ENCODE measurements at places on chromosomes 13 and 19.
A peak's percentile ranks its signal among the peaks of the same experiment; 100 is the strongest.

DNA sequence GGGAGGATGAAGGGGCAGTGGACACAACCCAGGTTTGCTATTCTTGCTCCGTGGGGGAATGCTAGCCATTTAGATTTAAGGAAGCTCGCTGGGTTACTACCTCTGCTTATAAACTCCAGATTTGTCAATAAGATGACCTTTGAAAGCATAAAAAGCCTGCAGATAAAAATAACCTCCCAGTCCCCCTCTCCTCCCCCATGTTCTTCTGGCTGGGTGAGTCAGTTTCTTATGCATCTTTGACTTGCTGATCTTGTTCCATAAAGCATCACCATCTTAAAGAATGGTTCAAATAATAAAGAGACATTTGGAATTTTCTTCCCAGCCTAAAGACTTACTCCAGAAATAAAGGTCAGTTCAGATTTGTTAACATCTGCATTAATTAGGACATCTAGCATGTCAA lies 118.3 kb upstream of the RNF113B start:
- DNase-seq: no peak

- no peak for DNase-seq
These were observed 540.4 kb upstream of the NBEA start for GRCh38 chr13:34401696-34402095.

DNA sequence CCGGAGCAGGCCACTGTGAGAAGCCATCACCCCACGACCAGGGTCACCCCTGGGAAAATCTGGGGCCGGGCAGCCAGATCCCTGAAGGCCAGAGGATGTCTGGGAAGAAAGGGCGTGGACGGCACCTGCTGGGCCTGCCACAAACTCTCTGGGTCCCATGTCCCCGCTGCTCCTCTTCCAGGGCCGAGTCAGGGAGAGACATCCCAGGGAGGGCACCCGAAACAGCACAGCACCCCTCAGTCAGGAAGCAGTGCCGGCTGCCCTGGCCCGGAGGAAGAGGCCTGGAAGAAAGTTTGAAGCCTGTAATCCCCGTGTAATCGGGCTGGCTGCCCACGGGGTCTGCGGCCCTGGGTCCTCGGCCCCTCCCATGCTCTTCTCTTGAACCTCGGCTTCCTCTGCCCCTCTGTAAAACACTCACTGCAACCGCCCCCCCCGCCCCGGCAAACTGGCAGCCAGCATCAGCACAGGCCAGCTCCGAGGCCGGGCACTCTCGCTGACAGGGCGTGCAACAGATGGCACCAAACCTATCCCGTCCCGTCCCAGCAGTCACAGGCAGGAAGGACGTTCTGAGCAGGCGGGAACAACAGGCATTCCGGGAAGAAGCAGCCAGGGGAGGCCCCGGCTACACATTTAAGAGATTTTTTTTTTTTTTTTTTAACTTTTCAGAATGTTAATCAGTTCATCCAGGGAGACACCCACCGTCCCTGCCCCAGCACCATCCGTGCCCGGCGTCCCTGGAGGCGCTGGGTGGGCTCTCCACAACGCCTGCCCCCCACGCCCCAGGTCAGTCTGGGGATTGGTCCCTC lies 1.5 kb downstream of the SBNO2 start:
- DNase-seq: peak; percentile 67

- DNase-seq: no peak
These were observed 22.5 kb downstream of the DHRS12 start for GRCh38 chr13:51781246-51782022.

DNA sequence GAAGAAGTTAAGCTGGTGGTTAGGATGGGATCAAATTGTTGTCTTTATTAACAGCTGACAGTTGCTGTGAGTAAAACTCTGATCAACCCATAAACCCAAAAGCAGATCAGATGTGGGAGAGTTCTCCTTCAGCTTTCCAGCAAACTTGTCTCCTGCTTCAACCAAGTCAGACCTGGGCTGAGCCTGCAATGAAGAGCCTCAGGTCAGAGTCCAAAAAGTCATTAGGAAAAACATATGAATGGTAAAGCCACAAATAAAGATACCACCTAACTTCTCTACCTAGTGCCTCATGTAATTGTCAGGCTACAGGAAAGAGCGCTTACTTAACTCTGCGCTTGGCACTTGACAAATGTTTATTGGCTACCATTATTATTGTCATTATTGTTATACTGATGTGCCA lies 21.9 kb upstream of the UBE2L5 start:
- no peak for DNase-seq

DNA sequence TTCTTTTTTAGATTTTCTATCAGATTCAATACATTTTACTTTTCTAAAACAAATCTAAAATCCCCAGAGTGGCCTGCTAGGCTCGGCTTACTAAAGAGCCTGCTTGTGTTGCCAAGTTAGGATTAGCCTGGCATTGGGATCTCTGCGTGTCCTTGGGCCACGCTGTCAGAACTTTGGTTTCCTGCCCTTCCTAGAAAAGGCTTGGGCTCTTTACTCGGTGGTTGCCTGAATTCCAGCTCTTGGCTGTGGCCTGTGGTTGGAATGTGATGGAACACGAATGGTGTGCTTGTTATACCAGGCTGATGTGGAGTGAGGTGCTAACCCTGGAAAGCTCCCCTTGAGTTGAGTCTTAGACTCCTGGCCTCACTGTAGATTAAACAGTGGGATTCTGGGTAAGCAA lies 8.5 kb downstream of the SPATA13 start:
- peak; percentile 83 for DNase-seq

DNA sequence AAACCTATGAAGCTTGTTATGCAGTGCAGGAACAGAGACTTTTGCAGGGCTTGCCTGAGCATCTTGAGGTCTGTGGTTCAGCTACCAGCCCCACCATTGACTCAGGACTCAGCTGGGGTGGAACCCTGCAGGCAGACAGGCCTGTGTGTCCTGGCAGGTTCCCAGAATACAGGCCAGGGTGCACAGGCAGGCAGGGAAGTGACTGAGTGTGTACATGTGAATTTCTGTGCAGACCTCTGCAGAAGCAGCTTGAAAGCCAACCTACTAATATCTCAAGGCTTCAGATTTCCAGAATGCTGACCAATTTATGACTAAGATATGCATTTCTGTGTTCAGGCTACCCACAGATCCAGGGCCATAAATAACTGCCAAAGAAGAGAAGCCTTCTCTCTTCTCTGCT lies 254.4 kb downstream of the DLEU7 start:
- DNase-seq: peak; percentile 93

GRCh38 chr13:32036757-32037156 lies 5.2 kb downstream of the FRY start:
- DNase-seq: no peak

DNA sequence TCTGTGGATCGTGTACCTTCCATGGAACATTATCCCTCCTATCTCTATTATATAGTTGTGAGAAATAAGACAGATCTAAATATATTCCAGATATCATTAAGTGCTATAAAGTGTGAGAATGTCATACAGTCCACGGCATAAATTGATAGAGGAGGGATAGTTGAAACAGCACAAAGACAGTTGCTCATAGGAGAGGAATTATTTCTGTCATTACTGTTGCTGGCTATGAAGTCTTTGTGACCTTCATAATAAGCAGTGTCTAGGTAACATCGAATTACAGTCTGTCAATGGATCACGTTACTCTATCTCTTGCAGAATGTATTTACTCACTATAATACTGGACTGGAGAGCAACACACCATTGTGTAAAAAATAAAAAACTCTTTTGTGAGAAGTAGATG lies 671.5 kb upstream of the PCDH20 start:
- DNase-seq: no peak

DNA sequence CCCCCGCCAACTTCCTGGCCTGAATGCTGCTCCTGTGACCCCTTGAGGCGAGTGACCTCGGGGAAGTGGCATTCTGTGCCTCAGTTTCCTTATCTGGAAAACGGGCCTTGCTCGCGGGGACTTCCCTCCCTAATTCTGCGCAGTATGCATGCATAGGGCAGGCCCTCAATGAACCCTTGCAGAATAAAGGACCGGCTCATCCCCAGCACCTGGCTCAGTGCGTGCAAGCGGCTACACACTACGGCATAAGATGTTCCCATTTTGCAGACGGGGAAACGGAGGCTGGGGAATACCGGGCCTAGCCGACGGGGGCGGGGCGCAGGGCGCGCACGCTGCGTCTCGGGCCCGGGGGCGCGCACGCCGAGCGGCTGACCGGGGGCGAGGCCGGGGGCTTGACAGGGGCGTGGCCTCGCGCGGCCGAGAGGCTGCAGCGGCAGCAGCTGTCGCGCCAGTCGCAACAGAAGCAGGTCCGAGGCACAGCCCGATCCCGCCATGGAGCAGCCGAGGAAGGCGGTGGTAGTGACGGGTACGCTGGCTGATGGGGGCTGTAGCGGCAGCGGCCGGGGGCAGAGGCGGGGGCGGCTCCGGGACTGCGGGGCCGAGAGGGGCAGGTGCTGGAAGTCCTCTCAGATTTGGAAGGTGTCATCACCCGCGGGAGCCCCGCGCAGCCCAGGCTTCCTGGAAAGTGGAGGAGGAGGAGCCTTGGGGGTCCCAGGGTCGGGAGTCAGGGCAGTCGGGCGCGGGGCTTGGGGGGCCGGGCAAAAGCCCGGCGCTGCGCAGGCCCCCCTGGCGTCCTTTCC lies at the start of gene PGPEP1:
PGPEP1 (plus strand) TSS at position 409 of the 800 bp plus-strand sequence; CDS start at position 493, 84 bp downstream.
- peak; percentile 43 for DNase-seq

- no peak for DNase-seq
These were observed 77.1 kb downstream of the GGACT start for GRCh38 chr13:100511466-100511865.

DNA sequence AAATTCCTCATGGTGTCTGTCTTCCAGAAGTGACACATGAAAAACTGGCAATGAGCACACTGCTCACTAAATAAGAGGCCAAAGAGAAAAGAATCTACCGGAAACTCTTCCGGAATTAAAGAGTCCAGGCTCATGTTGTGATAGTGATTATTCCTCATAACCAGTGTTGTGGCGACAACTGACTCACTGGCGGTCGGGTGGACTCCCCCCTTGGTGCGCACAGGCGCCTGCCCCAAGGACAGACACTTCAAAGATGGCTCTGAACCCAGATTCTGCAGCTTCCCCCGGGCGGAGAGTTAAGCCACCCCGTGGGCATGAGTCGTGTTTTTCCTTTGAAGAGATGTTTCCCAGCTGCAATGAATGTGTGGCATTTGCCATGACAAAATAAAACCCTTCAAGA lies 10.3 kb downstream of the IL17D start:
- DNase-seq: peak; percentile 74

GRCh38 chr13:40148101-40148500 lies 492.6 kb downstream of the COG6 start:
- DNase-seq: no peak

DNA sequence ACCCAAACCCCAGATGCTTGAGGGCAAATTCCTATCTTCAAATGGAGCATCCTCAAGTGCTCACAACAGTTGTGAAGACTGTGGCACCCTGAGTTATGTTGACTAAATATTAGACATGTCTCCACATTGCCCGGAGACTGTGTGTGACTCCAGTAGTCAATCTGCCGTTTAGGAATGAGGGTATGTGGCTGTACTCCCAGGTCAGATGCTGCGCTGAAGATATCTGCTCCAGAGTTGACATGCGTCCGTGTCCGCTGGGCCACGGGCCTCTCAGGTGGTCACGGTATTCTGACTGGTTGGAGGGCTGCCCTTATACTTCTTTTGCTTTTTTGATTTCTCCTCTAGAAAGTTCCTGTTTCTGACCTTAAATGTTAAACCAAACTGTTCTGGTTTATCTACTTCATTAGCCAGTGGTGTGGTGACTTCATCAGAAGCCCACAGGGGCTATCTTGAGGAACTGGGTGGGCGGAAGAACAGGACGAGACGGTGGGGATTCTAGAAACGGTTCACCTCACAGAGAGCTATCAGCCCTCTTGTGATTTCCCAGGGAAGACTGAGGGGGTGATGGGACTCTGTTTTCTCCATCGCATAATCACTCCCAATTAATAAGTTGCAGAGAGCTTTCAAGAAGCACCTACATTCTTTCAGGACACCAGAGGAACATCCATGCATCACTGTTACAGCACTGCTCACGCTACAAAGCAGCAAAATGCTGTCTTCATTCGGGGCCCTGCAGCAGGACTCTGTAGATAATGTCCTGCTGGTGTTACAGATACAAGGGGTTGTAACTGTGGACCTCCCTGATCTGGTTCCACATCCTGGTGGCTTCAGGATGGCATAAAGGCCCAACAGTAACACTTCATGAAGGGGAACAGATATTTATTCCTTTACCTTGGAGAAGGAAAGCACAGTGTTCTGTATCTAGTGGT lies 1.3 kb upstream of the LCP1 start:
- DNase-seq: no peak

DNA sequence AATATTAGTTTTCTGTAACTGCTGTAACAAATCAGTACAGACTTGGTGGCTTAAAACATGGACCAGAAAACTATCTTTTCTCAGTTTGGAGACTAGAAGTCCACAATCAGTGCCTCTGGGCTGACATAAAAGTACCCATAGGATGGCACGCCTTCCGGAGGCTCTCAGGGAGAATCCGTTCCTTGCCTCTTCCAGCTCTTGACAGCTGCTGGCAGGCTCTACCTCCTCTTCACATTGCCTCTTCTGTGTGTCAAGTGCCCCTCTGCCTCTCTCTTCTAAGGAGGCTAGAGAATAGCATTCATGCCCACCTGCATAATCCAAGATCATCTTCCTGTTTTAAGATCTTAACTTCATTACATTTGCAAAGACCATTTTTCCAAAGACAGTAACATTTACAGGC lies 1194.2 kb downstream of the EFNB2 start:
- DNase-seq: no peak

GRCh38 chr19:4800591-4801081 lies 9.1 kb downstream of the FEM1A start:
- DNase-seq: no peak

- no peak for DNase-seq
These were observed 104.7 kb upstream of the CLDN10 start for GRCh38 chr13:95447814-95448213.

DNA sequence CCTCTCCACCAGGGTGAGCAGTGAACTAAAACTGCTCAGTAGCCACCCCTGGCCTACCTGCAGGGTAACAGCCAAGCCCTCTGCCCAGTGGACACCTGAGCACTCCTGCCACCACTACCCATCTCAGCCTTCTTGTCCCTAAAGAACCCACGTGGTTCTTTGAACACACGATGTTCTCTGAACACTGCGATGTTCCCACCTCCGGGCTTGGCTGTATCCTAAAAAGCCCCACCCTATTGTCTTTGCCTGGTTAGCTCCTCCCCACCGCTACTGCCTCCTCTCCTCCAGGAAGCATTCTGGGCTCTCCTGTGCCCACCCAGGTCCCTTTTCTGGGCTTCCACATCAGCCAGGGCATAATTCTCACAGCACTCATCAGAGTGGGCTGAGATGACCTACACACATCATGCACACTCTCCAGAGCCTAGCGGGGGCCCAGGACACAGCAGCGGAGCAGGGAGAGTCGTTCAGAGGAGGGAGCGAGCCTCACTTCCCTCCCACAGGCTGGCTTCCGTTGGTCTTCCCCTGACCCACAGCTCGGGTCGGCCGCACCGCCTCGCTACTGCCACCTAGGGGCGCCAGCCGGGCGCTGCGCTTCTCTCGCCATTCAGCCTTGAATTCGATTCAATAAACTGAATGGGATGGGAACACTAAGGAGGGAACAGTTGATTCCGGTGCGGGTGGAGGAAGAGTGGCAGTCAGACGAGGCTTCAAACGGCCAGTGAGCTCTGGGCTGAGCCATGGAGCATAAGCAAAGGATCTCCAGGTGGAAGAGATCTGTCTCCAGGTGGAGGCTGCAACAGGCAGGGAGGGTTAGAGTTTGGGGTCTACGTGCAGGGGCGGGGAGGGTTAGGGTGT lies 3.2 kb downstream of the ELAVL1 start:
- DNase-seq: peak; percentile 66
